ENCODE measurements at places on chromosomes 1 and 21. TPM values are rescaled to one million over a fixed set of nuclear protein-coding genes. Genes with fewer than 3 reads are reported as not detected.

- DNase-seq: no peak
Measured at GRCh38 chr1:171286032-171286705, 27.8 kb upstream of the FMO4 start.

AIRE gene
- not detected for total RNA-seq

LINGO4 gene
- total RNA-seq: 0.19 TPM

- DNase-seq: no peak
Measured at GRCh38 chr1:5990913-5991312, 1.3 kb downstream of the NPHP4 start.

- no peak for DNase-seq
Measured at GRCh38 chr1:246954126-246954525, 22.4 kb upstream of the AHCTF1 start.

Measured in esophagus squamous epithelium (tissue), 5 donors.